ENCODE measurements at places on chromosomes 16 and 17.

- DNase-seq, result no peak
Observed at GRCh38 chr16:16073001-16073545, 123.7 kb downstream of the ABCC1 start.

- DNase-seq, result peak; percentile 19
Observed at GRCh38 chr17:66175892-66176291, 16.0 kb downstream of the CEP112 start.

DNA sequence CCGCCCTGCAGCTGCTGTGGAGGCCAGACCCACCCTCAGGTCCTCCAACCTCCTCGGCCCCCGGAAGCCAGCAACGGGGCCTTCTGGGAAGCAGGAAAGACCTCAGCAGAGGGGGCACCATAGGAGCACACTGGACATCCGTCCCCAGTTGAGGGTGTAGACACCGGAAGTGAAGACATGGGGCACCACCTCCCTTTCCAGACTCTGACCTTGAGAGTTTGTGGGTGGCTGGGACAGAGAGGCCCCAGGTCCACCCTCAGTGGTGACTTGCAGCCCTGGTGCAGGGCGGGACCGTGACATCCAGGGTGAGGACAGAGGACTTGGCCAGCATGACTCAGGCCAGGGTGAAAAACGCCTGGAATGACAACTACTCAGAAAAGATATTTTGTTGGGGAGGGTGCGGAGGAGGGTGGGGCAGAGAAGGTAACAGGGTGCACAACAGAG, 19.9 kb downstream of the CEP295NL start:
- no peak for DNase-seq

DNA sequence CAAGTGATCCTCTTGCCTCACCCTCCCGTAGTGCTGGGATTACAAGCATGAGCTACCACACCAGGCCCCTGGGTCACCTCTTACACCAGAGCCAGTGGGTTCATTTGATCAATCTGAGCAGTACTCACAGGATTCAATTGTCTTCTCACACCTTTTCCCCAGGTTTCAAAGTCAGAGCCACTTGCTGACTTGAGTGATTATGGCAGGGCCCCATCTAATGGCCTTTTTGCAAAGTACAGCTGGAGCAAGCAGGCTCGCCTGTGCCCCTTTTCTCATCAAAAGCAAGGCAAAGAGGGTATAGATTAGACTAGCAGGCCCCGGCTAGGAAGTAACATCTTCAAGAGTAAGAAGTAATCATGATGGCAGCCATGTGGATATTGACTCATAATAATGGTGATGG, 114.8 kb upstream of the NOL11 start:
- DNase-seq, result no peak

GRCh38 chr17:1069847-1070246, 72.9 kb downstream of the TIMM22 start:
- no peak for DNase-seq

DNA sequence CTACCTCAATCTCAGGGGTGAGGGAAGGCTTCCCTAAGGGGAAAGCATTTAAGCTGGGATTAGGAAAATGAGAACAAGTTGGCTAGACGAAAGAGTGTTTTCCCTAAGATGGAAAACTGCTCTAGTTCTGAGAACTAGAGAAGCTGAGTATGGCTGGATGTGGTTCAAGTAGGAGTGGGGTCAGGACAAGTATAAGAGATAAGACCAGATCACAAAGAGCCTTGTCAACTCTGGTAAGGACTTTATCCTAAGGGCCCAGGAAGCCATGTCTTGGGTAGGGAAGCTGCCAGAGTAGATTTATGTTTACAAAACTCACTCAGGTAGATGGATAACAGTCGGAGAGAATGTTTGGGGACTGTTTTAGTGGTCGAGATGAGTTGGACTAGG, 1.7 kb downstream of the ANKS4B start:
- DNase-seq, result no peak

- DNase-seq, result no peak
Observed at GRCh38 chr17:70422862-70423261, 253.5 kb downstream of the KCNJ2 start.

GRCh38 chr16:10943064-10943353, 741 bp upstream of the DEXI start:
- DNase-seq, result peak; percentile 36

- no peak for DNase-seq
Observed at GRCh38 chr16:21950782-21951521, 2.2 kb upstream of the UQCRC2 start.

DNA sequence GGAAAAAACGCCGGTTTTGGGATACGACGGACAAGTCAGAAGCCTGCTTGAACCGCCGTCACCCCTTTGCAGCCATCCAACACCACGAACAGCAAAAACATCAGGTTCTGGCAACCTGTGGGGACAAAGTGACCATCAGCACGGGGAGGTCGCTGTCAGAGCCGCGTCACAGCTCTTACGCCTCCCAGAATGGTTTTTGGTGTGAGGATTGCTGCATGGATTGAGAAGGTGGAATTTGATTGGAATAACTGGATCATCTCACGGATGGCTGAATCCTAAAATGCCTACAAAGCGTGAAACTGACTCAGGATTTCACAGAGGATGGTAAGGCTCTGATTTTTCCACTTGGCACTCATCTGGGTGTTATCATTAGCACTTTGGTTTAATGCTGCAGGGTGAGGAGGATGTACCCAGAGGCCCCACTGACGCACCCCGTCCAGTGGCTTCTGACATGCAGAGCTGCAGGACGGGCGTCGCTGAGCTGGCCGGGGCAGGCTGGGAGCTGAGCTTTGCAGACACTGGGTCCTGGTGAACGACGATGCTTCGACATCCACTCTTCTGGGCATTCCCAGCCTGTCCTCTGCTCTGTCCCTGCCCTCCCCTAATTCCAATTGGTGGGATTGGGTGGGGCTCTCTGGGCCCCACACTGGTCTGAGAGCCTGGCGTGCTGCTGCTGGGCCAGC, 73.4 kb upstream of the CREBBP start:
- DNase-seq, result no peak

DNA sequence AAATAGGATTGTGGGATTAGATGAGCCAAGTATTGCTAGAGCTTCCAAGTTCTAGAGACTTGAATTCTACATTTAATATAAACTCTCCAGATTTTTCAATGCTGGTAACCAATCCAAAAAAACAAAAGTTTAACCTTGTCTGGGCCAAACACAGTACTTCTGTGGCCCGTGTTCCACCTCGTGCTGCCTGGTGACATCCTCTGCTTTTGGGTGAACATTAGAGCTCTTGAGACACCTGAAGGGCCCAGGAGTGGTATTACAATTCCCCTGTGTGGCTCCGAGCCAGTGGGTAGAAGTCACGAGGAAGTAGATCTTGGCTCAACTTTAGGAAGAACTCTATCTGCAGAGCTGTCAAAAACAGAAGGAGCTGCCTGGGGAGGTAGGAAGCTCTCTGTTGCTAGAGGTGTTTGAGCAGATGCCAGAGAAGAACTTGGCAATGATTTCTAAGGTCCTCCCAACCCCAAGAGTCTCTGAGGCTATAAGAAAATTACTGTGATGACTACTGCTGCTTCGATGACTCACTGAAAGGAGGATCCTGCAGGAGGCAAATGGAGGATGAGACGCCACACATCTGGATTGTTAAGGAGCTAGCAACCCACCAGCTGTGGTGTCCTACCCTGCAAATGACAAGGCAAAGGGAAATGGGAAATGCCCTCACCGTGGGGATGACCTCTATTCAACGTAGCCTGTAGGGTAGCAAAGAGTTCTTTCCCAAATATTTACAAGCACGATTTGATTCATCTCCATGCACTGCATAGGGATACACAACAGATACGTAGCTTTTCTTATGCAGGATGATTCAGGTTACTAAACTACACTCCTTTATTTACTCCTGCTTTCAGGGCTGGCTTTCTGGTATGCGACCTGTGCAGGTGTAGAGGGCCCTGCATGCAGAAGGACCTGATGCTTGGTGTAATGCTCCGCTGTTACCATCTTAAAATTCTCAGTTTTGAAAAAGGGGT, 45.8 kb upstream of the GAS7 start:
- no peak for DNase-seq

GRCh38 chr17:12744298-12744697, 45.0 kb upstream of the ARHGAP44 start:
- DNase-seq, result no peak

DNA sequence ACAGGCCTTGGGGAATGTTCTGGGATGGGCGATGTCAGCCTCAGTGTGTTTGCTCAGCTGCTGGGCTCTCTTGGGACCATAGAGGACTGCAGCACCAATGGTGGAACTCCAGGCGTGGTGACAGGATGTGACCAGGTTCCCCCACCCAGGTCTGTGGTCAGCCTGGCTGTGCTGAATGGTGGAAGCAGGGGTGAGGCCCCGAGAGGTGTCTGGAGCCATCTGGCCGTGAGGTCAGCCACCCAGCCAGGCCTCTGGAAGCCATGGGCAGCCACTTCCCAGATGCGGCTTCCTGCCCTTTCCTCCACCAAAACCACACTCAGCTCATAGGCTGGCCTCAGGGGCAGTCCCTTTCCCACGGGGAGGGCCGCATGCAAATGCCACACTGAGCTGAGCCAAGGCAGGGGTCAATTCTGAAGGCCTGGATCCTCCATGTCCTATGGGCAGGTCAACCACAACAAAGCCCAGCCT, 7.8 kb upstream of the MAPK7 start:
- DNase-seq, result no peak

DNA sequence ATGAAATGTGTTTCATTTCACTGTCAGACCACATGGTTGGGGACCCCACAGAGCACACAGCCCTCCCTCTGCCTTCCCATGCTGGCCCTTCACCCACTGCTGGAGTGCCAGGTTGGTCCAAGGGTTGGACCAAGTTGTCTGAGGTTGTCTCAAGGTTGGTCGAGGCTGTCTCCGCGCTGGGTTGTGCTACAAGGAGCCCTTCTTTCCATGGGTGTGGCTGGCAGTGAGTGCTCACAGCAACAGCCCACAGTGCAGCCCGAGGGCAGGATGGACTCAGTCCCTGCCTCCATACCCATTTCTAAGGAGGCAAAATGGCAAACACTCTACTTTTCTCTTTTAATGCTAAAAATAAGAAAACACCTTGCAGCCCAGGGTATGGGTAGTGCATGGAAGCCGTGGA, 35.8 kb upstream of the STH start:
- DNase-seq, result no peak
